ENCODE measurements at places on chromosomes 12 and 14.

GRCh38 chr14:51283402-51284085 lies 43.5 kb downstream of the TMX1 start:
- no peak for DNase-seq

GRCh38 chr12:52672321-52672933 lies 7.8 kb downstream of the KRT1 start:
- no peak for DNase-seq

DNA sequence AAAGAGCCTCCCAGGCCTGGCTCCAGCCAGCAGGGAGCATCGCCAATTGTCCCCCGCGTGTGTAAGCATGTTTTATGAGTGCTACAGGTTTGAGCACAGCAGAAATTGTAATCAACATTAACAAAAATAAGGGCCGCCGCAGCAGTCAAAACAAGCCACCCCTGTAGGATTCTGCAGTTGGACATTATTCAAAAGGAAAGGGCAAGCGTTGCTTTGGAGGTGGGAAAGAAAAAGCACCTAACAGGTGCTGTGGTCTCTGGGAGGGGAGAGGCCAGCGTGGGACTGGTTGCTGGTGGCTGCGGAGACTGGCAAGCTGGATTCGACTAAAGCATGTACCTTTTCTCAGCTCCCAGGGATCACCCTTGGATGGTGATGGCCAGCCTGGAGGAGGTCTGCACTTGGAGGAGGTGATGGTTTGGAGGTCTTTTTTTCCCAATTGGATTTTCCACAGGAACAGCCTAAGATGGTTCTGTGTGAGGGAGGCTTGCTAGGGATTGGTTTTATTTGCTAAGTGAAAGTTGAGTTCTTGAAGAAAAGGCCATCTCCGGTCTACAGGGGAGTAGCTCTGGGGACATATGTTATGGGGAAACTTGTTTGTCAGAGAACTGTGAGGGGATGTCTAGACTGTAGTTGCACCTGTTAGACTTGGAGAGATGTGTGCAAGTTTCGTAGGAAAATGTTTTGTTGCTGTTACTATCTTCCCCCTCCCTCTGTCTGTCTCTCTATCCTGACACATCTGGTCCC lies 2.0 kb downstream of the DYRK2 start:
- no peak for DNase-seq

- DNase-seq, result no peak
These were observed 169.6 kb downstream of the RIMBP2 start for GRCh38 chr12:130546494-130546893.

DNA sequence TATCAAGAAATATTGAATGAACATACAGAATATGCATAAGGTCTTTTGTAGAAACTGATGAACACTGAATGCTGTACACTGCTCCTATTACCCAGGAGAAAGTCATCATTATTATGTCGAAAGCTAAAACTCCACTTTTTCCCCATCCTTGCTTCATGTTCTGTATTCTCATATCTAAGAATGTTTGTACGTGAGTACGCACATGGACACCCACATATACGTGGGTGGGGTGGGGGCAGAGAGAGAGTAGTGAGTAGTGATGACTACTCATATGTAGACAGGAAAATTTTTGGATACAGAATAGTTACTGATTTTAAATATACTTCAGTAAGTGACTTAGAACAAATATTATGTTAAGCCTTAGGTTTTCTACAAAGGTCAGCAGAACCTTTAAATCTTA lies 75.1 kb downstream of the FERMT2 start:
- DNase-seq, result no peak

- DNase-seq, result no peak
These were observed 158.6 kb downstream of the MON2 start for GRCh38 chr12:62625228-62625627.

GRCh38 chr14:54194501-54194900 lies 202.3 kb upstream of the CDKN3 start:
- DNase-seq, result no peak

GRCh38 chr14:64005822-64006221 lies 153.0 kb downstream of the SYNE2 start:
- DNase-seq, result no peak

DNA sequence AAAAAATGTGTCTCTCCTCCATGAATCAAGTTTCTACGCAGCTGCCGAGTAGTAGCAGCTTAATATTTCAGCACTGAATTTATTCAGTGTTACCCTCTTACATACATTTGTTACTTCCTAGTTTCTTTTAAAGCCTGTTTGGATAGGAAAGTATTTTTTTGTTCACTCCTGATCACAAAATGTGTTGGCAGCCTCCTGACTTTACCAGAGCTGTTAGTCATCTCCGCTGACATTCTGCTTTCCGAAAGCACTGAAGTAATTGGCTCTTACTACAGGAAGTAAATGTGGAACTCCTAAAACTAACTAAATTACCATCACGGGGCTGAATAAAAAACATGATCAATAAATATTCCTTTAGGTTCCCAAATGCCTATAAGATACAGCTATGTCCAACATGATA lies 225.5 kb downstream of the EPS8 start:
- DNase-seq, result no peak

- DNase-seq, result no peak
These were observed 4.9 kb upstream of the KLHL33 start for GRCh38 chr14:20440882-20441281.

DNA sequence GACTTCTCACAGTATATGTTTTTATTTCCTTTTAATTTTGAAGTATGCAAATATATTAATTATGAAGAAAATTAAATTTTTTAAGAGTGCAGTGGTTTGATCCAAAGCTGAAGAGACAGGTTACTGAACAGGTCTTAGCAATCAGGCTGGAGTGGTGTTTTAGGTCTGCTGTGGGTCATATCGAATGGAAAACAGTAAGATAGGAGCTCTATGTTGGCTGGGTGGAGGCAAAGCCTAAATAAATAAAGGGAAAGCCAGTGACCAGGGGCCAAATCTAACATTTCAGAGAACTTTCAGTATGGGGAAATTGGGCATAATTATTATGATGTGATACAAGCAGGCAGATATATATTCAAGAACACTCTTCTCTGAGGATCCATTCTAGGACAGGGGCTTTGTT lies 12.7 kb upstream of the TSPAN8 start:
- no peak for DNase-seq

- DNase-seq, result peak; percentile 64
These were observed 15.8 kb upstream of the CFAP54 start for GRCh38 chr12:96473394-96474093.

DNA sequence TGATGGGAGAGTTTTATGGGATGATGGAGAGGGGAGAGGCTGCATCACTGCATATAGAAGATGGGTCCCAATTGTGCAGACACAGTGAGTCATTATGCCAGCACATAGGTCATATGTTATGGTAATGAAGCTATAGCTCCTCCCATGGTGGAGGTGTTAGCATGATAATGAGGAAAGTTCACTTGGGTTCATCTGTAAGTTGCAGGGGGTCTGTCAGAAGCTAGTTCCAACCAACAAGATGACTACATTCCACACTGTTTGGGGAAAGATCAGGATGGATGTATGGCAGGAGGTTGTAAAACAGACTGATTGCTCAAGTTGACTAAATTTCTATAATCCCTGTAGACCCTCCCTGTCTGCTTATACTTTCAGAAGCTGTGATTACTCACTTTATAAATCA lies 561.3 kb downstream of the C12orf50 start:
- DNase-seq, result no peak

DNA sequence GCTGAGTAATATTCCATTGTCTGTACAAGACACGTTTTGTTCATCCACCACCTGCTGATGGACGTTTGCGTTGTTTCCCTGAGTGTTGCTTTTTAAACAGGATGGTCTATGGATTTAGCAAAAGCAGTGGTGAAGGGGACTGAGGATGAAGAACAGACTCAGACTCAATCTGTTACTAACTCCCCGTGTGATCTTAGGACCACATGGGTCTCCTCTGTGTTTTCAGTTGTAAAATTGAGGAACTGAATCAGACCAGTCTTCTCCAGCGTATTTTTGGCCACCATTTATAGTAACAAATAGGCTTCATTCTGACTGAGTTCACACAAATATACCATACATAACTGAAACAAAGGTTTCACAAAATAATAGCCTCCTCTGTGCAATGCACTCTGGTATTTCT lies 85.6 kb downstream of the FOXN3 start:
- no peak for DNase-seq

DNA sequence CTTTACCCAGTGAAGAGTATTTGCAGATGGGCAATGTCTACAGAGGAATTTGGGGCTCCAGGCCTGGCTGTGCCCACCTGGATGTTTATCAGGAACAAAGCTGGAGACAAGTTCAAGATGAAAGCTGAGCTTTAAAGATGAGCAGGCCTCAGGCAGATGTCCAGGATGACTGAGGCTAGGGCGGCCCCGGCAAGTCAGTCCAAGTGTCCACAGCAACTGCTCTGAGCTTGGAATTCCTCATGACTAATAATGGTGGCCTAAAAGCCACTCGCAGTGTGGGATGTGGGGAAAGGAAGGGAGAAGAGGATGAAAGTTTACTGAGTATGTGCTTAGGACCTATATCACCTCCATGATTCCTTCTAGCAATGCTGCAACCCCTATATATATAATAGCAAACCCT lies 128.2 kb upstream of the NOS1 start:
- no peak for DNase-seq

DNA sequence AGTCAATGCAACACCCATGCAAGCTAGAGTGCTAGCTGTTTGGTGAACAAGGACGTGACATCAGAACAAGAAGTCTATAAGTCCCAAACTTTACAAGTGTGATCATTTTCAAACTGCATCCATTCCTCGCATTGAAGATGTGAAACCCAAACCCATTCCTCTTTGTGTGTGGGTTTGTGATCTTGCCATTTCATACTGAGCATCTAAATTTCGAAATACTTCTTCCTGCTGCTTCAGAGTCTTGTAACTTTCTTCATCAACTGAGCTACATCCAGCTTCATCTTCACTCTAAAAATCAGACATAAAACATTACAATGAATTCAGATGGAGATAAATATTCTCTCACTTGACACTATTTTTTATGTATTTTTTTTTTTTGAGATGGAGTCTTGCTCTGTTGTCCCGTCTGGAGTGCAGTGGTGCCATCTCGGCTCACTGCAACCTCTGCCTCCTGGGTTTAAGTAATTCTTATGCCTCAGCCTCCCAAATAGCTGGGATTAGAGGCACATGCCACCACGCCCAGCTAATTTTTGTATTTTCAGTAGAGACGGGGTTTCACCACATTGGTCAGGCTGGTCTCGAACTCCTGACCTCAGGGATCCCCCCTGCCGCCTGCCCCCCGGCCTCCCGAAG lies 4.8 kb upstream of the ZCCHC8 start:
- no peak for DNase-seq

DNA sequence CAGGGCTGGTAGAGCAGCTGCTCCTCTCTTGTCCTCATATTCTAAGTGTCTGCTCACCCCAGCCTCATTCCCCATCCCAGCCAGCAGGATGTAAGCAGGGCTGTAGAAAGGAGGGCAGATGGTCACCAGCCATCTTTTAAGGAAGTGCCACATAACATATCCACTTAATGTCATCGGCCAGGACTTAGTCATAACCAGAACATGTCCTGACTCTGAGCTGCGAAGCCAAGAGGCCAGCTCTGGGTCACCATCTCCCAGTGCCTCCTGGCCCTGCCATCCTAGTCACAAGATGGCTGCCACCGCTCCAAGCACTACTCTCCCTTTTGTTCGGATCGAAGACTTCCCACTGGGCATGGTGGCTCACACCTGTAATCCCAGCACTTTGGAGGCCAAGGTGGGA lies 123.9 kb downstream of the PLXNC1 start:
- DNase-seq, result no peak

DNA sequence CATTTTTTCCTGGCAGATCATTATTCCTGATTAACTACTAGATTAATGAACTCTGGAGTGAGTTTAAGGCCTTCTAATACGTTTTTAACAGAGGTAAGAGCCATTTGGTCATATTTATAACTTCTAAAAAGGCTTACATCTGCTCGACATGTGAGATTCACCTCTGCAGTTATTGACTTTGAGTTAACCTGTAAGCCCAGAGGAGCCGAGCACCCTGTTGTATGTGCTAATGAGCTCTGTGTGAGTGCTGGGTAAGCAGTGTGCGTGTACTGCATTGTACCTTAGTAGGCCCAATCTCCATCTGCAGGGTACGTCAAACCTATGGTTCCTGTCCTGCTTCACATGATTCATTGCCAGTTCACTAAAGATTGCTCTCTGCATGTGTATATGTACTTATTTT lies 18.9 kb downstream of the SLC4A8 start:
- DNase-seq, result no peak

DNA sequence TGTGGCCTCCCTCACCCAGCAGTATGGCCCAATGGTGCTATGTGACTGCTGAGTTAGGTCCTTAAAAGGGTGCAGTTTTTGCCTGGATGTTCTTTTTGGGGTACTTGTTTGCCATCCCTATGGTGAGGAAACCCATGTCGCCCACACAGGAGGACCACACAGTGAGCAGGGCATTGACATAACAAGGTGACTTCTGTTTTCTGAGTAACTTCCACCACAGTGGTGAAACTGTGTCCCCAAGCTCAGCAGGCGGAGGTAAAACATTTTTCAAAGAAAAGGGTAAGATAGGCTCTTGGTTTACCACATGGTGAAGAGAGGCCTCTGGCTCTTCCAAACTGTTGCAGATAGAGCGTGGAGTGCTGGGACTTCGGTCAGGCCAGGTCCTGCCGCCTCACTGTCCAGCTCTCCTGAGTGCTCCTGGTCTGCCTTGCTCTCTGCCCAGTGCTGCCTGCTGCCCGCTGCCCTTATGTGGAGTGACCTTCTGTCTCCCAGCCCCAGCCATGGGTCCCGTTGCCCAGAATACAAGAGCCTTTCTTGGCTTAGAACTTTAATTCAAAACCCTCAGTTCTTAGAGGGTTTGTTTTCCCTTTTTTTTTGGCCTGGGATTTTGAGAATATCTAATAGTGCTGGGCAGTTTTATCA lies 54.0 kb downstream of the TRAF3 start:
- DNase-seq, result no peak

DNA sequence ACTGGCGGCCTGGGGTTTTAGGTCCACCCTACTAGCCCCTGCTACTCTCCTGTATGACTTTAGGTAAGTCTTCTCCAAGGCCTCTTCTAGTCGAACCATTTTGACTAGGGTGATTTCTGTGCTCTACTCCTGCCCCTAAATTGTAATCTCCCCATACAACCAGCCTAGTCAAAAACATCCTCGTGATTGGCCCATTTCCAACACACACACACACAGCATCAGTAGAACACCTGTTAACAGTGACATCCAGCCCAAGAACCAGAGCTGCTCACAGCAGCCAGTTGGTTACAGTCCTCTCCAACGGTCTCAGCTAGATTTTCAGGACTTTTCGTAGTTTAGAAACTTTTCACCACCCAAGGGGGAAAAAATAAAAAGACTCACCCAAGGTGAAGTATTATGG lies 30.9 kb downstream of the NT5DC3 start:
- DNase-seq, result no peak

DNA sequence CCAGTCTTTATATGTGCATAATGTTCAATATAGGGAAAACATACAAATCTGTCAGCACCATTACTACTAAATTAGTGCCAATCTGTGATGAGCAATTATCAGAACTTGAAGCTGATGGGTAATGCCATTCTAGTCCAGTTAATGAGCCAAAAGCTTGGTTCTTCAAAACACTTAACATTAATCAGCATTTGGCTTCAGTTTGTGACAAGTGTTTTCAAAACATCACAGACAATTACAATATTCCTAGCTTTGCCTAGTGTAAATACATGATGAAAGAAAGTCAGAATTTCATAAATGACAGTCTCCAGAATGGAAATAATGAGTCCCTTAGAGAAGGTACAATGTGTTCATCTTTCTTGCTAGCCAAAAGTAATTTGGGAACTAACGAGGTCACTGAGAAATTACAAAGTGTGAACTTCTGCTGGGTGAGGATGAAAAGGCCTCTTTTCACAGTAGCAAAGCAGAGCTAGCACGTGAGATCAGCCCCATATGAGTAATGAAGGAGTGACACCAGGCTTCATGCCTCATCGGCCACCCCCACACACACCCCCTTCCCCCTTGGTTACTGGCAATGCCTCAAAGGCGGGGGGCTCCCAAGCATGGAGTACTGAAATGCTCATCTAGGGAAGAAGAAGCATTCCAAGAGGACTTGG lies 180.6 kb upstream of the EEA1 start:
- DNase-seq, result no peak
